ENCODE measurements at places on chromosomes 7 and 10. TPM values are rescaled to one million over a fixed set of nuclear protein-coding genes. Genes with fewer than 3 reads are reported as not detected.
A peak's percentile ranks its signal among the peaks of the same experiment; 100 is the strongest.

- DNase-seq = no peak
Observed at GRCh38 chr7:75815418-75816064, 1.9 kb upstream of the CCL24 start.

- peak; percentile 100 for DNase-seq
Observed at GRCh38 chr7:124929467-124930172, at the start of gene POT1. POT1 (minus strand) TSS chr7:124929825; CDS start chr7:124897173, 32,652 bp downstream.

DNA sequence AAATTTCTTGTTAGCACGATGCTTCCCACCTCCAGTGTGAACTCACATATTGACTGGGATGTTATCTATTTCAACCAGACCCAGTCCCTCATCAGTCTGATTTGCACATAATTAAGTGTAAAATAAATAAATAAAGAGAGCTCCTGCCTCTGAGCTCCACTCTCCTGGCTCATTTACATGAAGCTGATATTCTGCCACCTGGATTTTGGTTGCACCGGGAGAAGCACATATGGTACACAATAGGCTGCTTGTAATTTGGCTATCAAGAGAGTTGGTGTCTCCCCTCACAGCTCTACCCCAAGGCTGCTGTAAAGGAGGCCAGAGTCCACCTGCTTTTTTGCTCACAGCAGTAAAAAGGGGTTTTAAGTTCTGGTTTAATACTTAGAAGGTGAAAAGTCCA, 610.5 kb downstream of the KCNMA1 start:
- no peak for DNase-seq

DNA sequence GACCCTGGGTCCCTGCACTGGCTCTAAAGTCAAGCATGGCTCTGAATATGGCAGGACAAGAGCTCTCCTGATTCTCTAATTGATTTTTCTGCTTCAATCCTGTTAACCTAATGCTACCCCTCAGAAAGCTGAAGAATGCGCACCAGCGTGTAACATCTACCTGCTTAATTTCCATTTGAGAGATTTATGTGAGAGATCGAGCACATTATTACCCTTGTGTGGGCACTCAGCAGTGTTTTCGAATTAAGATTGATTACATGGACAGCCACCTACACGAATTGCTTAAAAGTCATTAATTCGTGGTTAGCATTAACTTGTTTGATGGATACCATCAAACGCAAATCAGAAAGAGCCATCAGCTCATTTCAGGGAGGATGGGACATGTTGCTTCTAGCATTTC, 88.7 kb upstream of the PLPP4 start:
- DNase-seq = no peak

The GIMAP6 gene
- 0.18 TPM for total RNA-seq

The CFAP70 gene
- total RNA-seq = 1.4 TPM

The CCL26 gene
- total RNA-seq = 1.2 TPM

The ADRB1 gene
- total RNA-seq = not detected

The NPC1L1 gene
- total RNA-seq = not detected
